Stimulated activated CD4-positive, alpha-beta T cell treated with anti-CD3 and anti-CD28 coated beads, Interleukin-2, amount 100 ng/mL, for 24 hours (primary cell): ENCODE measurements at places on chromosomes 1 and 21.

DNA sequence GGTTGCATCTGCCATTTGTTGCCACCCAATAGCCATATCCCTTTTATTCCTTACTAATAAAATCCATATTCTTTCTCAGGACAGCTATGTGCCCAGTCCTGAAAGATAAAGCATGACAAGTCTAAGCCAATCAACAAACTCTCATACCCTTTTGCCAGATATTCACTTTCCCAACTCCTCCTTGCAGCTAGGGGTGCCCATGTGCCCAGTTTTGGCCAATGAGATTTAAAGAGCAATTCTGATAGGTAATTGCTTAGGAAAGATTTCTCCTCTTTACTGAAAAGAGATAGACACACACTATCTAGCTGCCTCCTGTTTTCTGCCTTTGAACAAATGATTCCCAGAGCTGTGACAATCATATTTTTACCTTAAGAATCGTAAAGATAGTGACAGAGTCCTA, 55.1 kb upstream of the LRRC8D start:
- DNase-seq = no peak

- DNase-seq = no peak
Observed at GRCh38 chr1:31517301-31517700, 59.0 kb upstream of the TINAGL1 start.

DNA sequence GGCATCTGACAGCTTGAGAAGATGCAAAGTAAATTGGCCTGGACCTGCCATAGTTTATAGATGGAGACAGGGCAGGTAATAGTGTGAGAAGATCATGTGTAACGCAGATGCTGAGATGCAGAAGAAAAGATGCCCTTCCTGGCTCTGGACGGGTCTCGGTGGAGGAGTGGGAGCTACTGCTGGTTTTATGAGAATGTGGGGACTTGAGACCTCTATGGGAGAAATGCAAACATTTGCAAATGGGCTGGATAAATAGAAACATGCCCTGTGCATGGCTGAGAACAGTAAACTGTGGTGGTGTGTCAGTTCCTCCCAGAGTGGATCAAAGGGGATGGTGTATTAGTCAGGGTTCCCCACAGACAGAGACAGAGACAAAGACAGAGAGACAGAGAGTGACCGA, 21.9 kb downstream of the UBASH3A start:
- no peak for DNase-seq

GRCh38 chr21:41878831-41879189, 334 bp downstream of the PRDM15 start:
- peak; percentile 77 for DNase-seq

GRCh38 chr1:56378341-56379070, 200.9 kb downstream of the PLPP3 start:
- no peak for DNase-seq
